DMS153 (cell line): ENCODE measurements at places on chromosomes 12 and 14.

GRCh38 chr12:16984484-16984883 lies 378.5 kb upstream of the LMO3 start:
- no peak for DNase-seq

- DNase-seq: no peak
These were observed 112.0 kb upstream of the CLEC14A start for GRCh38 chr14:38367922-38368321.

GRCh38 chr12:56528846-56529245 lies 7.2 kb downstream of the RBMS2 start:
- DNase-seq: no peak

DNA sequence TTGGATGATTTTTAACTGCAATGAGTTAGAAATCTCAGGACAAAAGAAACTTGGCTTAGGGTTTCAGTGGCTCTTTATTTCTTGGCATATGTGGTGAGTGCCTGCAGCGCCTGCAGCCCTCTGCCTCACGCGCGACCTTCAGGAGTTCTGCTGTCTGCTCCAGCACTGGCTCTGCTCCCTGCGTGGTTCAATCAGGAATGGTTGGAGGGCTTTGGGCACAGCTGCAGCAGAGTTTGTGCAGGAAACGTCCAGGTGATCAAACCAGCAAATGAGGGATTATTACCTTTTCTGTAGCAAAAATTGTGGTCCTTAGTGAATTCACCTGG lies 19.8 kb downstream of the PPM1H start:
- DNase-seq: no peak

DNA sequence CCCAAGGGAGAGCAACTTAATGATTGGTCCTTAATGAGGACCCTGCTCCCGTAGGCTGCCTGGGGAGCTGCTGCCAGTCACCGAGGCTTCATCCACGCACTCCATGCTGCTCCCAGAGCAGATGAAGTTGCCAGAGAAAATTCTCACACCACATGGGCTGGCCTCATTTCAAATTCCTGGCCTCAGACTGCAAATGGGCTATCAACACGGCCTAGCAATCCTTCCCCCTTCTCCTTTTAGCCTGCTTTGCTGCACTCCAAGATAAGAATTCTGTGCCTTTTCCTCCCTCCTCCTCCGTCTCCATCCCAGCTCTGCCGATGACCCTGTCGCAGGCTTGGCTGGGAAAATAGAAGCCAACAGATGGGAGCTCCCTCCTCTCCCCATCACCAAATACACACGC lies 10.8 kb upstream of the DGLUCY start:
- no peak for DNase-seq
